ENCODE measurements at places on chromosomes 2 and 18.

GRCh38 chr2:188466761-188467160, 175.1 kb downstream of the GULP1 start:
- DNase-seq: no peak

DNA sequence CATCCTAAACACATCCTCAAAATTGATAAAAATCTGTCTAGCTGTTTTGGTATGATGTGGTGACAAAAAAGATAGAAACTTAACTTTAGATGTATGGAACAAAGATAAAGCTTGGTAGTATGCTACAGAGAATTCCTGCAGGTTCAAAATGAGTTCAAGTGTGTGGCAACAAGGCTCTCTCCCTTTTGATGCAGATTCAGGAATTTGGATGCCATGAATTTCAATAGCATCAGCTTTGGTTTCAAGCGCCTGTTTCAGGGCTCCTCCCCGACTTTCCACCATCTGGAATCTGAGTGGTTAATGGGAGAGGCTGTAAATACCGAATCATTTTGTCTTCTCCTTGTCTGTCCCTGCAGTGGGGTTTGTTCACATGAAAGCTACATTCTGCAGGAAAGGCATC, 180.6 kb downstream of the MTX2 start:
- DNase-seq: no peak

DNA sequence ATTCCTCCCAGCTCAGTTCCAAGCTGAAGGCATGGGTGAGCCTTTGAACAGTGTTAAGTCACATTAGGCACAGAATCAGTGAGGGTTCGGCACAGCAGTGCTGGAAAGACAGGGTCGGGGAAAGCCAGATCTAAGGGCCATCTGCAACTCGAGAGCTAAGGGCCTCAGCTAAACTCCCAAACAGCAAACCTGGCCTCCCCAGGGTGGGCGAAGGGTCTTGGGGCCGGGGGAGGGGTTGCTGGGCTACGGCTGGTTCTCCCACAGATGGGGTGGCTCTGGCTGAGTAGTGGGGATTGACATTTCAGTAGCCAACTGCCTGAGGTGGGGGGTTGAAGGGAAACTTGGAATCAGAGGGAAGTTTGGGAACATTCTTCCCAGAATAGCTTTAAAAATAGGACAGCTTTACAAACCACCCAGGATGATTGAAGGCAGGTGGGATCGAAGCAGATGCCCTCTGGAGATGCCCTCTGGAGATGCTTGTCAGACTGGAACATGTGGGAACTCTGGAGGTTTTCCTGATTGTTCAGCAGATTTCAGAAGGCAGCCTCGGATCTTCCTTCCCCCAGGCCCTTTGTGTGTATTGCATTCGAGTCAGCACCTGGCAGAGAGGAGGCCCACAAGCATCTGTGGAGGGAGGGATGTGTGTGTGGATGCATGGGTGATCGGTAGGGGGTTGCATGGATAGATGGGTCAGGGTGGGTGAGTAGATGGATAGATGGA, 156.4 kb downstream of the SMAD7 start:
- no peak for DNase-seq

DNA sequence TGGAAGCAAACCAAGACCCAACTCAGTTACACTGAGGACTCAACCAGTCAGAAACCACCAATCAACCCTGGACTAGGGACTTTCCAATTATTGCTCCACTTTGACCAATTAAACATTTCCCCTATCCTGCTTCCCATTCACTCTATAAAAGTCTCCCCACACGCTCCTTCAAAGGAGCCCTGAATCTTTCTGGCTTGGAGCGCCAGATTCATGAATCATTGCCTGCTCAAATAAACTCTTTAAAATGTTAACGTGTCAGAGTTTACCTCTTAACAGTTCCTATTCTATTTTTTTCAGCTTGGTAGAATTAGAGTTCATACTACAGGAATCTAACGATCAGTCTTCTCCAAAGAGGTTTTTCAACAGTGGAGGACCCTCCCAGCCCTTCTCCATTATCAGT, 20.7 kb upstream of the SULT1C2 start:
- DNase-seq: no peak

GRCh38 chr2:60710707-60711106, 45.4 kb upstream of the PAPOLG start:
- DNase-seq: no peak

GRCh38 chr18:24246143-24246542, 107.3 kb downstream of the CABYR start:
- DNase-seq: no peak

DNA sequence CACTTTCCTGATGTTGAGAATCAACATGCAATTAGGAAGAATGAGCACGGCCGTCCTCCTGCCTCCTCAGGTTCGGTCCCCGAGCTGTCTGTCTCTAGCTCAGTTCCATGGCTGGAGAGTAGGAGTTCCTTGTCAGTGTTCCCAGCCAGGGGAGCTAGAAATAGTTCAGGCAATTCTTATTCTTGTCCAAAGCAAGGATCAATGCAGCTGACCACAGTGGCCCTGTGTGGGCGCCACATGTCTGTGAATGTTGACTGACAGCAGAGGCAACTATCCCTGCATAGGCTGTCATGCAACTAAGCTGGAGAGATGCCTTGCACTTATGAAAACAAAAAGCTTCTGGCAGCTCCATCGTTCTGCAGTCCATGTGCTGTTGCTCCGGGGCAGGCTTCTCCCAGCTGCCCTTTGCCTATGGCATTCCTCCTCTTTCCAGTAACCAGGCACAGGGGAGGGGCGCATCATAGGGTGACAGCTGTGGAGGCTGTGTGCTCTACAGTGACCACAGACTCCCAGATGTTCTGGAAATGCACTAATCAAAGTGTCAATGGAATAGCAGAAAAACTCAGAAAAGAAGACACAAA, 58.7 kb downstream of the PDCL3 start:
- DNase-seq: no peak

DNA sequence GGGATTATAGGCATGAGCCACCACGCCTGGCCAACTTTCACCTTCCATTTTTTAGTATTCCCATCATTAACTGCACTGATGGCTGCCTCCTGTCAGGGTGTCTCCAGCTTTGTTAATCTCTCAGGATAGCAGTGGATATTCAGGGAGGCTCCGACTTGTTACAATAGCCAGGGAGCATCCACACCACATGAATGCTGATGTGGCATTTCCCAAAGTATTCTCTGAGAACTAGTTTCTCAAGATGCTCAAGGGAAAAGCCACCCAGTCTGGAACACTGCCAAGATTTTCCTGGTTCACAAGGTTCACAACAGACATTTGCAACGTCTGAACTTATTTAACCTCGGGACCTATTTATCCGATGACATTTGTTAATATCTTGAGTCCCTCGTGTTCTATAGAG, 33.8 kb downstream of the ZNF519 start:
- DNase-seq: no peak

GRCh38 chr2:29323961-29324360, 208.7 kb downstream of the CLIP4 start:
- no peak for DNase-seq

GRCh38 chr2:46003903-46004473, 293.2 kb upstream of the EPAS1 start:
- DNase-seq: no peak
